ENCODE measurements at places on chromosomes 7 and 10. TPM values are rescaled to one million over a fixed set of nuclear protein-coding genes. Genes with fewer than 3 reads are reported as not detected.

The CDC14C gene
- not detected for total RNA-seq

The SNX10 gene
- 33.6 TPM for total RNA-seq

The NKX1-2 gene
- not detected for total RNA-seq

The GPR22 gene
- total RNA-seq = not detected

DNA sequence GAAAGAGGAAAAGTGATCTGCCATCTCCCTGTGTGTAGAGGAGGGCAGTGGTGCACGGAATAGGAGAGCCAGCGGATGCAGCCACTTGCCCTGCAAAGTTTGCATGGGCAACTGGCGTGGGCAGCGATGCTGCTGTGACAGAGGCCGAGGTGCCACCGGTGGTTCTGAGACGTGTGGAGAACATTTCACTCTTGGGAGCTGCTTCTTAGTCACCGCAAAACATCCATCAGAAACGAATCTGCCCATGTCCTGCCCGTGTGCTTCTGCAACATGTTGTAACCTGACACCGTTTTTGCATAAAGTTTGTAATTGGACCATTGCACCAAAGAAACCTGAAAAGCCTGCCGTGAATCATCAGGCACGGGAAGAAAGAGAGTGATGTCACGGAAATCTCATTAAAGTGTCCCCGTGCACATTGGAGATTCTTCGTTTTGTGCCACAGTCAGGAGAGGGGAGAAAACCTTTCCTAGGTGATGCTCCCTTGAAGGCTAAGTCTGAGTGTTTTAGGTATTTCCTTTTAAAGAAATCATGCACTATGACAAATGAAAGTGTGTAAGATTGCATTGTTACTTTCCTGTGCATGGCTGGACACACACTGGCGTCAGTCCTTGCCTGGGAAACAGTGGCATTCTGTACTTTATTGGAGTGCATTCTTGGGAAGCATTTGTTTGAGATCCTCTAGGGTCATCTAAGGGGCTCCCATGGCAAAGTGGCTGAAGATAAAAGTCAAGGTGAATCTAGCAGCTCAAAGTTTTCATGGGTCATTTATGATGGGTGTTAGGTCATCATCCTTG is 302.6 kb downstream of the KLF6 start:
- peak; percentile 17 for DNase-seq

The SLC26A5 gene
- not detected for total RNA-seq

DNA sequence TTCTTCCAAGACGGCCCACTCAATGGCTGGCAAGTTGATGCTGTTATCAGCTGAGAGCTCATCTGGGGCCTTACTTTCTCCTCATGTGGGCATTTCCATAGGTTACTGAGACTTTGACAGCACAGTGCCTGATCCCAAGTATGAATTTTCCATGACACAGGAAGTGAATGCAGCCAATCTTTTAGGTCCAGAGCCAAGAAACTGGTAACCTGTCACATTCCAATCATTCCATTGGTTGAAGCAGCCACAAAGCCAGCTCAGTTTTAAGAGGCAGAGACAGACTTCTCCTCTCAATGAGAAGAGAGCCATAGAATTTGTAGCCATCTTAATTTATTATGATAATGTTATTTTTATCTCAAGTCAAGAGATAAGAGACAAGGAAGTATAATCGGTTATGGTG is 775.5 kb downstream of the CNTNAP2 start:
- DNase-seq = no peak

DNA sequence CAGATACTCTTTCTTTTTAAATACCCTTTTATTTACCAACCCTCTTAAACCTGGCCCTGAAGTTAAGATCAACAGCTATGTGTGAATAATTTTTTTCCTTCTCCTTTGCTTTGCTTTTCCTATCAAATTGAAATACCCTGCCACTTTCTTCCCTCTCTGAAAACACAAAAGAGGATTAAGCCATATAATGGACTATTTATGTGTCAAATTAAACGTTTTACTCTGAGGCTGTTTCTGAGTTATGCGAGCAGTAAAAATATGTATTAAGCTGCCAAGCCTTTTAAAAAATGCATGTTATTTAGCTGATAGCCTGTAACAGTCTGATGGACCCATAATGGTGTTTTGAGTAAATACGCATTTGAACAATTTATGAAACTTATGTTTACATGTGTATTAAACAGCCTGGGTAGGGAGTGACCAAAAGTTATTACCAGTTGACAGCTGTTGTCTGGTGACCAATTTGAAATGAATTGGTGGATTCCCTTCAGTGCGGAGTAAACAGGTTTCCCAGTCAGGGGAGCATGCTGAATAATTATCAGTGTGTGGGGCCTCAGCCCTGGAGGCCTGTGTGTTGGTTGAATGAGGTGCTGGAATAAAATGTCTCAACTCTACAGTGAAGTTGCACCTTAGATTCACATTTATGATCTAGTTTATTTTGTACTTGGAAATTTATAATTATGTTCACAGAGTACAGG is 89.6 kb downstream of the AUTS2 start:
- no peak for DNase-seq

GRCh38 chr10:95474228-95475002 is 86.8 kb downstream of the SORBS1 start:
- no peak for DNase-seq

The ABLIM1 gene
- 148 TPM for total RNA-seq

GRCh38 chr7:138602451-138602850 is 98.7 kb downstream of the SVOPL start:
- no peak for DNase-seq

GRCh38 chr7:80047856-80048459 is 86.7 kb upstream of the GNAI1 start:
- DNase-seq = no peak

DNA sequence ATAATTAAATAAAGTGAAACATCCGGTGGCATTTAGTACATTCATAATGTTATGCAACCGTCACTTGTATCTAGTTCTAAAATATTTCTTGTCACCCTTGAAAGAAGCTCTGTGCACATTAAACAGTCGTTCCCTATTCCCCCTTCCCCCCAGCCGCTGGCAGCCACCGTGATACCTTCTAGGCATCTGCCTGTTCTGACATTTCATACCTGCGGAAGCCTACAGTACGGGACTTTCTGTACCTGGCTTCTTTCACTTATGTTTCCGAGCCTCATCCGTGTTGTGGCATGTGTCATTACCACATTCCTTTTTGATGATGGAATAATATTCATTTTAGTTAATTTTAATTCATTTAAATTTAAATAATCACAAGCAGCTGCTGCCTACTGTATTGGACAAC is 13.9 kb upstream of the SFRP5 start:
- no peak for DNase-seq

DNA sequence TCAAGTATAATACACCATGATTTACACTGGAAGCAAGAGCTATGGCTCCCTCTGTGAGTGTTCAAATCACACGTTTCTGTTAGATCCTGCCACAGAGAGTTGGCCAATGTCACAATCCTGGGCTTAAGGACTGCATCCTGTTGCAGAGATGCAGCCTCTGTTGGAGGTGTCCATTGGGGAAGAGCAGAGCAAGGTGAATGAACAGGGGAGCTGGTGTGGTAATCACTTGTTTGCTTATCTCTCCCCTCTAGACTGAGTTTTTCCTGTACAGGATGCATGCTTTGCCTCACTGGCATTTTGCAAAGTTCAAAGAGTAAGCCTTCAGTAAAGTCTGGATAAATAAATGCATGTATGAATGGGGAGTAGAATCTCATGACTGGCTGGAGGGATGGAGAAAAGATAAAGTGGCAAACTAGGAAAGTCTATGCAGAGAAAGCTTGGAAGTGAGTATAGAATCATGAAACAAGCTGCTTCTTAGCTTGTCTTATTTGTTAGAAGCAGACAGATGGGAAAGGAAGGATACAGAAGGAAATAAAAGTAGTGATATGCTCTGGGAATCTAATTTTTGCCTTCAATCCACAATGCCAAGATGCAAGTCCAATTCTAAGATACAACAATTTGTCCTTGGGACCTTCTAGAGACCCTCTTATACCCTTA is 605.9 kb downstream of the KCNMA1 start:
- no peak for DNase-seq

The CRTAC1 gene
- not detected for total RNA-seq

Data from B cell (primary cell).